ENCODE measurements at places on chromosomes 16 and 17.

DNA sequence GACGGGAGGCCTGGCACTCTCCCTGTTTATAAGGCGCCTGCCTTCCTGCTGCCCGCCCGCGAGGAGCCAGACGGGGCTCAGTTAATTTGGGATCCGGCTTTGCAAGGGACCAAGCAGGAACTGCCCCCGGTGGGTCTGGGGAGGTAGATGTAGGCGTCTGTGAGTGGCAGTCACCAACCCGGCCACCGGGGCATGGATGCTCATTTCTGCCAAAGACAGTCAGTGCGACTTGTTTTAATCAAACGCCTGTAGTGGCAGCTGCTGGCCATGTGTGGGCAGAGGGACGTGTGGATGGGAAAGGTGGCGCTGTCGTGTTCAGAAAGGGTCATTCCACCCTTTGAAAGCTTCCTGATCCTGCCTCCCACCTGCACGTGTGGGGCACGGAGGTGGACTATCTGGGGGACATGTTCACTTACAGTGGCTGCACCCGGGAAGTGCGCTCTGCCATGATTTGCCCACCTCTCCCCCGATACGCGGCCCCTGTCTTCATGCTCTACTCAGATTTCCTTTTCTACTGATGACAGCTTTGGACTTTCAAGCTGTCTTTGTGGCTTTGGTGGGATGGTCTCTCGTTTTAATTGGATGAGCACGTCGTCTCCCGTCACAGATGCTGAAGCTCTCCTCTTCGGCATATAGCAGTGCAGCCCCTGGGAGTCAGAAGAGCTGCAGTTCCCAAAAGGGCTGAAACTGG lies 60.3 kb upstream of the CIBAR2 start:
- DNase-seq = no peak

DNA sequence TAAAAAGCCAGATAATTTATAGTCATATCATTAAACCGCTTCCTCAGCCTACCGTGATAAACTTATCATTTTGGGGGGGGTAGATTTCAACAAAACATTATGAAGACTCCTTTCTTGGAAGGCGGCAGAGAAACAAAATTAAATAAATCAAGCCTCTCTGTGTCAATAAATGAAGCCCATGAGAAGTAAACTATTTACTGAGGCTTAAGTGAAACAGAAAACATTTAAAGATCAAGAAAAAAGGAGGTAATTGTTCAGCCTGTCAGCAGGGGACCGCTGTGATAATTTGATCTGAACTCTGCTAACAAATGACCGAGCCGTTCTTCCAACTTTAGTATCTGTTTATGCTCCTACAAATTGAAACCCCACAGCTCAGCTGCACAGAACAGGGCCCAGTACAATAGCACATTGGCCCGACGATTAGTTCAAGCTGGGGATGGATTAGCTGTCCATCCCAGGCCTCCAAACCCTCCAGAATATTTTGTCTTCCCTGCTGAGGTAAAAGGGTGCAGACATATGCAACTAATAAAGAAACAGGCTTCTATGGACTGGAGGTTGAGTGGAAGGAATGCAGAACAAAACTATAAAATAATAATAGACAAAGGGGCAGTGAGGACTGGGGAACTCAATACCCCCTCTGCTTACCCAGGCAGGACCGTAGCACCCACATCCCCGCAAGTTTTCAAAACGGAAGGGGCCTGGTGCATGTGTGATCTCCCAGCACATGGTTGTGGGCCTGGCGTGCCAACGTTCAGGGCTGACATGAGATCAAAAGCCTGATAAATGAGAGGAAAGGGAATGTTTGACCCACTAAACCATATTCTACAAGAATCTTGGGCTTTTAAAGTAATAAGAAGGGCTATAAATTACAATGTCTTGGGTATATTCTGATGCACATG lies 298.1 kb upstream of the IRX5 start:
- no peak for DNase-seq

GRCh38 chr17:79626156-79626890 lies 15.5 kb upstream of the RBFOX3 start:
- DNase-seq = no peak

DNA sequence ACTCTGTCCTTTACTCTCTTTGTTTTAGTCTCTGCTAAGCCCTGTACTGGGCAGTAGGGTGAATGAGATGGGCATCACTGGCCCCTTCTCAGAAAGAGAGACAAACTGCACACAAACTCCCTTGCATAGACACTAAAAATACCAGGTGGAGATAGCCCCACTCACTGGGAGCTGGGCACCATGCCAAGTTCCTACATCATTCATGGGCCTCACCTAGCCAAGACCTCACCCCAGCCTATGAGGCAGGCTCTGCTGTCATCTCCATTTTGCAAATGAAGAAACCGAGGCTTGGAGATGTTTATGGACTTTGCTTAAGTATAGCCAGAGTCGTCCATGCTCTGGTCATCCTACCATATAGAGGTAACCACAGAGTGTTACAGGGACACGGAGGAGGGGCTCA lies 499.8 kb upstream of the CDH11 start:
- DNase-seq = no peak

DNA sequence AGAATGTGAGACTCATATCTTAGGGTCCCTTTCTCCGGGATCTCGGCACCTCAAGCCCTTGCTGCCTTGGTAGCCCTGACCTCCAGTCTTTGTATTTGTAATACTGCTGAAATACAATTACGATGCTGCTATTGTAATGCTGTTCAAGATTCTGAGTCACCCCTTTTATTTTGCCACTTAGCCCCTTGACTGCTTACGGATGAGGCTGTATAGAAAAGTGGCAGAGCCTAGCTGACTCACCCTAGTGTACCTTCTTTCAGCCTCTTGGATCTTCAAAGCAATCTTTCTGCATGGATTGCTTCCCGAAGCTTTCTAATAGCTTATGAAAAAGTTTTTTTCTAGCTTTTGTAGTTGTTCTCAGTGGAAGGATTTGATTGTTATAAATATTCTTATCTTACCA lies 187.9 kb downstream of the KCNJ2 start:
- DNase-seq = no peak
